Fibroblast of gingiva (primary cell): ENCODE measurements at places on chromosomes 6 and 20.

DNA sequence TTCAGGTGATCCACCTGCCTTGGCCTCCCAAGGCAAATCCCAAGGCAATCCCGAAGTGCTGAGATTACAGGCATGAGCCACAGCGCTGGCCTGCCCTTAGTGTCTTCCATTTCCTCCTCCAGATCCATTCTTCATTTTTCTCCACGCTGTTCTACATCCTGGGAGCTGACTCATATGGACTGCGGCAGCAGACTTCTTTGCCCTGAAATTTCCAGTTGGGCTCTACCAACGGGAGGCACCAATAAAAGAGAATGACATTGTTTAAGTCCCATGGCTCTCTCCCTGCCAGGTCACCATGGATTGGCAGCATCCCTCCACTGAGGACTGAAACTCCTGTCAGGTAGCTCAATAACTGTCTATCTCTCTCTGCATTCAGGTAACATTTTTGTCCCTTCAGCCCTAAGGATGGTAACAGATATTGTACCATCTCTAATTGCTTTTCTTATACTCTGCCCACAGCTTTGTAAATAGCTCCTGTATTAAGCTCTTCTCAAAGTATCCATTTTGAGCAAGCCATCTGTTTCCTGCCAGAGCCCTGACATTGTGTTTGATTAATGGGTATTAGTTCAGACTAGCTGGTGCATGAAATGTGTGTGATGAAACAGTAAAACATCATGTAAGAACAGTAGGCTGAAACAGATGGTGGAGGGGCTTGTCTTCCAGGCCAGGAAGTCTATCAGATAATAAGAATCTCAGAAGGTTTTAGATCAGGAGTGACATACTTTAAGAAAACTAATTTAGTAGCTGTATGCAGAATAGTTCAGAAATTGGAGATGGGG lies 3.6 kb downstream of the TBCC start:
- peak; percentile 53 for DNase-seq

DNA sequence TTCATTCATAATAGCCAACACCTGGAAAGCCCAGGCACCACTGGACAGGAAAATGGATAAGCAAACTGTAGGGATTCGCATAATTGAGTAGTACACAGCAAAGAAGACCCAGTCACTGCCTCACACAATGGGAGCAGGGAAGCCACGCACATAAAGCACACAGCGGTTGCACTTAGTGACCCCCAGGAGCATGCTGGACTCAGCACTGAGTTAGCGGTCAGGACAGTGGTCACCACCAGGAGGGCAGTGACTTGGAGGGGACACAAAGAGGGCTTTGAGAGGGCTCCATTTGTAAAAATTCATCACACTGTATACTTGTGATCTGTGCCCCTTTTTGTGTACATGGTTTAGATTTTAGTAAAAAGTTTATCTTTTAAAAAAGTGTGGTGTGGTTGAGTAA lies 2.4 kb upstream of the BPIFB3 start:
- DNase-seq, result no peak

DNA sequence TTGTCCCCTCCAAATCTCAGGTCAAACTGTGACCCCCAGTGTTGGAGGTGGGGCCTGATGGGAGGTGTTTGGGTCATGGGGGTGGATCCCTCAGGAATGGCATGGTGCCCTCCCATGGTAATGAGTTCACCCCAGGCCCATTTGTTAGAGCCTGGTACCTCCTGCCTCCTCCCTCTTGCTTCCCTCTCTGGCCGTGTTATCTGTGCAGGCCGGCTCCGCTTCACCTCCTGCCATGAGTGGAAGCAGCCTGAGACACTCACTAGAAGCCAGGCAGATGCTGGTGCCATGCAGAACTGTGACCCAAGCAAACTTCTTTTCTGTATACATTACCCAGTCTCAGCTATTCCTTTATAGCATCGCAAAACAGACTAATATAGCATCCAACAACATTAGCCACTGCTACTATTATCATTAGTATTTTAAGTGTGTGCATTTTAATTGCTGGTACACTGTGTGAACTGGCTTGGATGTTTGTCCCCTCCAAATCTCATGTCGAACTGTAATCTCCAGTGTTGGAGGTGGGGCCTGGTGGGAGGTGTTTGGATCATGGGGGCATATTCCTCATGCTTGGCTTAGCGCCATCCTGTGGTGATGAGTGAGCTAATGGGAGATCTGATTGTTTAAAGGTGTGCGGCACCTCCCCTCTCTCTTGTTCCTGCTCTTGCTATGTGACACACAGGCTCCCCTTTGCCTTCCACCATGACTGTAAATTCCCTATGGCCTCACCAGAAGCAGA lies 12.2 kb upstream of the OSER1 start:
- DNase-seq, result no peak

GRCh38 chr6:143482593-143482992 lies 28.9 kb downstream of the FUCA2 start:
- no peak for DNase-seq

DNA sequence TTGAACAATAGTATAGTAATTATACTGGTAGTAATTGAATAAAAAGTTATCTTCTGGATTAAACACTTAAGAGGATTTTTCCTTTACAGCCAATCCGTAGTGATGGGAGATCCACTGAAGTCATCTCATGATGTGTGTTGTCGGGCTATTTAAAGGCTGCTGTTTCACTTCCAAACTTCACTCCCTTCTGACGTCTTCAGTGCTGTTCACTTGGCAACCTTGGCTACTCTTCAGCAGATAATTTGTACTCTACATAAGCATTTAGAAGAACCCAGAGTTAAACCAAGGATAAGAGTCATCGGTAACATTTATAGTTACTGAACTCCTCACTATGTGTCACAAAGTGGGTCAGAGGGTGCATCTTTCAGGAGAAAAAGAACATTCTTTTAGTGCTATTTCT lies 179.1 kb upstream of the EYA4 start:
- DNase-seq, result peak; percentile 90
